ENCODE measurements at places on chromosomes 5 and 9. TPM values are rescaled to one million over a fixed set of nuclear protein-coding genes. Genes with fewer than 3 reads are reported as not detected.

Gene SLC34A1
- not detected for total RNA-seq

Gene MARCHF3
- 0.98 TPM for total RNA-seq

Gene BTNL3
- not detected for total RNA-seq

Gene NIPAL4
- 11.7 TPM for total RNA-seq

Gene ZNF883
- total RNA-seq, result 0.91 TPM

Gene FOXD4
- total RNA-seq, result 0.82 TPM

Gene IL9
- not detected for total RNA-seq

Gene OR1L1
- total RNA-seq, result not detected

Gene IRX2
- total RNA-seq, result 1.6 TPM

Gene TEX53
- total RNA-seq, result not detected

Gene LCN2
- 3.8 TPM for total RNA-seq

Gene MYO10
- 54.8 TPM for total RNA-seq

Gene PLEKHG4B
- total RNA-seq, result 1.1 TPM

Gene ERAP2
- total RNA-seq, result 1.2 TPM

Gene SLC34A3
- not detected for total RNA-seq

Gene OTP
- 0.03 TPM for total RNA-seq

Gene ESM1
- total RNA-seq, result not detected

Gene MCTP1
- total RNA-seq, result 7.4 TPM

Gene SUSD3
- total RNA-seq, result 0.67 TPM

Gene TNFSF8
- total RNA-seq, result not detected

Gene PLPPR1
- total RNA-seq, result not detected

Gene LSM11
- 3.2 TPM for total RNA-seq

Gene TRPM3
- total RNA-seq, result not detected

Gene PKD2L2
- not detected for total RNA-seq

Gene DNM1
- total RNA-seq, result 96.1 TPM

Gene NAIP
- total RNA-seq, result 0.31 TPM

Gene SPINK7
- total RNA-seq, result not detected

Gene WWC1
- total RNA-seq, result 97.2 TPM

Gene IFNA13
- total RNA-seq, result not detected

Gene AK1
- 73.5 TPM for total RNA-seq

Gene PCDHB10
- 0.02 TPM for total RNA-seq

Gene GZMA
- not detected for total RNA-seq

Gene CDC25C
- 10.1 TPM for total RNA-seq

Gene SLC25A2
- total RNA-seq, result not detected

Gene TRIM32
- 23.1 TPM for total RNA-seq

Gene BRD3OS
- total RNA-seq, result 19.3 TPM

Gene IL13
- total RNA-seq, result not detected

Gene GPR151
- not detected for total RNA-seq

Gene CYLC2
- total RNA-seq, result not detected

Gene FST
- 7.1 TPM for total RNA-seq

Gene CRB2
- total RNA-seq, result 0.11 TPM

Gene TAF1L
- total RNA-seq, result not detected

Gene SEC16A
- total RNA-seq, result 65.6 TPM

Gene SMU1
- 24.6 TPM for total RNA-seq

Gene LIX1
- total RNA-seq, result not detected

Gene GNA14
- total RNA-seq, result not detected

Gene SLC36A2
- total RNA-seq, result not detected

Gene SPINK6
- total RNA-seq, result not detected
